ENCODE measurements at places on chromosomes 4 and X.

GRCh38 chr4:22414833-22415232 is 101.0 kb downstream of the ADGRA3 start:
- no peak for DNase-seq

DNA sequence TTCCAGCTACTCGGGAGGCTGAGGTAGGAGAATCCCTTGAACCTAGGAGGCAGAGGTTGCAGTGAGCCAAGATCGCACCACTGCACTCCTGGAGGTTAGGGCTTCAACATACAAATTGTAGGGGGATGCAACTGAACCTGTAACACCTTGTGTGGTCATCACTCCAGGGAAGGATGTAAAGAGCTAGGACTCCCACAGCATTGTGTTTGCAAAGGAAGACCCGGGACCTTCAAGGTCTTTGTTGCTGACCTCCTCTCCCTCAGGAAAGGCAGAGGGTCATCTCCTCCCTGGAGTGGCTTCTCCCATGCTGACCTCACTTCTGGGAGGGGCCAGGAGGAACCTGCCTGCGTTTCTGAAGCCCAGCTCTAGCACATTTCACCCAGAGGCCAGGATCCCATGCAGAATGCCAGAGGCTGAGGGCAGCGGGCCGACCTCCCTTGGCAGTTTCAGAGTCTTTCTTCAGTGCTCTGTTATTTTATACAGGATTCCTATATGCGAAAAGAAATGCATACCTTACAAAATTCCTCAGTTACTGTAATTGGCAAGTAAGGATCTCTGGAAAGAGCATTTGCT is 80.2 kb downstream of the HTRA3 start:
- peak; percentile 11 for DNase-seq

DNA sequence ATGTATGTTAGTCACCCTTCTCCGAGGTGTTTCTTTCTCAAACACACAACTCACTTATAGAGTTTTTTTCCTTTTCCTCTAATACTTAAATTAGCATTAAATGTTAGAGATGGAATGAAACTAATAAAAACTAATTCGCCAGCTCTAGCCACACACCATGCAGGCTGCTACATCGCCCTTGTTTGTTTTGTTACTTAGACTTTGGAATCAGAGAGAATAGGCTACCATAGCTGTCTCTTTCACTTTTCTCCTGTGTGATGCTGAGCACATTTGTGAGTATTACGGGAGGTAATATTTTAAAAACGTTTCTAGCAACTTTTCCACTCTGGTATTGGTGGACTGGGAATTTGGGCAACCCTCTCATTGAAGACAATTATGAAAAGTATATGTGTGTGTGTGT is 43.5 kb downstream of the ESX1 start:
- DNase-seq: no peak

DNA sequence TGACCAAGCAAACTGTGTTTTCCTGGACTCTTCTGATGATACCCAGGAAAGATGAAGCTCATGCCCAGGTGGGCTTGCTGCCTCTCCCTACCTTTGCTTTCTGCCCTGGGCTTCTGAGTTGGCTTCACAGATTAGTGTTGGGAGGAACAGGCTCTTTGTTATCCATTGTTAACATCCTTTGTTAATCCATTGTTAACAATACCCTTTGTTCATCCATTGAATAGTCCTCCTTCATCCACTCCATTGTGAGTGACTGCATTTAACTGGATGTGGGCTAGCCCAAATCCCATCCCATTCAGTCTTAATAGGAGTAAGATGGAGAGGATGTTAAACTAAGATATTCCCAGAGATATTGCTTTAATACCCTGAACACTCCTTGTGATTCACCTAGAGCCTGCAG is 199.0 kb upstream of the LNX1 start:
- DNase-seq: no peak

DNA sequence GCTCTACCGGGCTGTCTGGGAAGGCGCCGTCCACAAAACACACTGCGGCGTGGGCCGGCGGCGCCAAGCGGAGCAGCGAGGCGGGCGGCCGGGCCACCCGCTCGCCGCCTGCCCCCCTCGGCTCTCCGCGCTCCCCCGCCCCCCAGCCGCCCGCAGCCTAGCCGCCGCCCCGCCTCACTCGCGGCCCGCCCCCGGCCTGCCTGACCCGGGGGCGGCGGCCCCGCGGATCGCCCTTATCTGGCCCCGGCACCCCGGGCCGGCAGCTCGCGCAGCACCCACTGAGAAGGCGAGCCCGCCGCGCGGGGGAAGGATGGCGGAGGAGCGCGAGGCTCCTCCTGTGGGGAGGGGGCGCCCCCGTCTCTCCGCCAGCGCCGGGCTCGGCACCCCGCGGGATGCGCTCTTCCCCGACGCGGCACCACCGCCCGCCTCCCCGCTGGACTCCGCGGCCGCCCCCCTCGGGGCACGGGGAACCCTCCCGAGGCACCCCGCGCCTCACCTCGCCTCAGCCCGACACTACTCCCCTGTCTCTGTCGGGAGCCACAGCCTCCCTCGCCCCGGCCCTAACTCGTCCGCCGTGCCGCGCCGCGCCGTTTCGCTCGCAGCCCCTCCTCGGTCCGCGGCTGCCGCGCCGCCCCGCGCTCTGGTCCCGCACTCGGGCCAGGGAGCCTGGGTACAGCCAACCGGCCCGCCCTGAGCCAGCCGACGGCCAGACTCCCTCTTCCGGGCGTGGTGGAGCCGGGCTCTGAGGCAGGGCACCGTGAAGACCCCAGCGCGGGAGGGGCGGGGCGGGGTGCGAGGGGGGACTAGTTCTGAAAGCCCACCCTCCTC is 566 bp downstream of the ATP11C start:
- DNase-seq: peak; percentile 75

DNA sequence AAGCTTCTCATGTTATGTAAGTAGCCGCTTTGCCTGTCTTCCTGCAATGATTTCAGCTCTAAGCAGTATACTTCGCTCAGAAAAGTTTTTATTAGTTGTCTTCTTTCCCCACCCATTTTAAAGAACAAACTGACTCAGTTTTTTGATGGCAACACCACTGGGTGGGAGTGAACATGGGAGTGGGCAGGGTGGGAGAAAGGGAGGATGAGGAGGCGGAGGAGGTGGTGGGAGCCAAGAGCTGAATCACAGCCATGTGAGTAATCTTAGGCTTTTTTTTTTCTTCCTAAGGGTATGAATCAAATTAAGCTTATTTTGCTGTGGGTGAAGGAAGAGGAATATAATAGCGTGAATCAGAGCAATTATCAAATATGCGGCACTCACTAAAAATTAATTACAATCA is 574.3 kb upstream of the DIPK2B start:
- peak; percentile 69 for DNase-seq

- DNase-seq: peak; percentile 47
These were observed 14.7 kb downstream of the NDP start for GRCh38 chrX:43958529-43958928.

- peak; percentile 91 for DNase-seq
These were observed 134.8 kb downstream of the ARHGAP10 start for GRCh38 chr4:147866532-147867271.

GRCh38 chr4:2461246-2461960 is 7.5 kb upstream of the RNF4 start:
- DNase-seq: no peak

- DNase-seq: no peak
These were observed 3.6 kb downstream of the CWH43 start for GRCh38 chr4:48989461-48990203.

DNA sequence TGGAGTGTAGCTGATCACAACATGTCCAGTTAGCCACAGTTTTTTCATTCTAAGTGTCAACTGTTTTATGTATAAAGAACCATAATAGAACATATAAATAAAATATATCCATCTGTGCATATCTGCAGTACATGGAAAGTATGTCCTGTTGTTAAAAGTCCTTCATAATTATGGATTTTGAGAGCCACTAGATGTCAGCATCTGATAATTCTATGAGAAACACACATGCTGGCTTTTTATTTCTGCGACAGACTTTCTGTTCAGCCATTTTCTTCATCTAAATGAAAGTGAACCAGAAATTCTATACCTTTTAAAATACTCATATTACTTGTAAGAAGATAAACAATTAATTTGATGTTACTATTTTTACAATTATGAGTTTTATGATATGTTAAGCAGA is 251.5 kb downstream of the GPM6A start:
- no peak for DNase-seq

DNA sequence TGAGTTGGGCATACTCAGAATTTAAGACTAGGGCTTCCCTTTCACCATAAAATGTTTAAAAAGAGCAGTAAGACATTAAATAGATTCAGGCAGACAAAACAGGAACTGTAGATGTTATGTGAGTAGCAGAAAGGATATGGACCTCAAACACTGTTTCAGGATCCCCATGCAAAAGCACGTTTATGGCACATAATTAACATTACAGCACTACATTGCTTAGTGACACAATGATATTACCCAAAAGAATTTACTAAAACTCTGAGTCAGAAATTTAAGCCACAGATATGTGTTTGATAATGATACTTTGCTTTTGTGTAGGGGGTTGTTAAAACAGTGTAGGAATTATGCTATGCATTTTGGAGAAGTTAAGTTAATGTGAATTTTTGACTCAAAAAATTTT is 266.3 kb downstream of the PDGFC start:
- no peak for DNase-seq

DNA sequence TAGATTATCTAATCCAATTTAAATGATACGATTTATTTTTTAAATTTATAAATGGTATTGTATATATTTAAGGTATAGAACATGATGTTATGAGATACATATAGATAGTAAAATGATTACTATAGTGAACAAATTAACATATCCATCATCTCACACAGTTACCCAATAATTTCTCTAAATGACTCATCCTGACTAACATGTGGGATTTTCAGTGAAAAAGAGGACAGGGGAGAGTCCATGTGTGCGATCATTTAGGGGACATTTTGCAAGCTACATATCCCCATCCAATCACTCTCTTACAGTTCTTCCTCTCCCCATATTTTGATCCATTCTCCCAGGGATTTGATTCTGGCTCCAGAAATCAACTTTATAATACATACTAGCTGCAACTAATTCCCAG is 88.2 kb downstream of the ABCB7 start:
- no peak for DNase-seq

DNA sequence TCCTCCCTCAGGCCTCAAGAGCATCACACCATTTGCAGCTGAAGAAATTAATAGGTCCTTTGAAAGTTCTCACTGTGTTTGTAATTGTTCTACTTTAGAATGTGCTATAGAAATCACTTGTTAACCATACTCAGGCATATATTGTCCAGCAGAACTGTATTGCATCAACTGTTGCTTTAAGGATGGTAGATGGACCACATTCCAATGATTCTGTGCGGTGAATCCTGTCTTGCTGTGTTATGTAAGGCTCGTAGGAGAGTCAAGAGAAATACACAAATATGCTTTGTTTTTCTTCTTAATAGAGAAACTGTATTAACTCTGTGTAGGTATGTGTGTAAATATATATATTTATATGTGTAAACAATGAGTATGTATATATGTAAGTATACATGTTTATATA is 6.3 kb upstream of the ADGRA3 start:
- DNase-seq: no peak

- no peak for DNase-seq
These were observed 253.3 kb upstream of the EPHA5 start for GRCh38 chr4:65923616-65924015.

DNA sequence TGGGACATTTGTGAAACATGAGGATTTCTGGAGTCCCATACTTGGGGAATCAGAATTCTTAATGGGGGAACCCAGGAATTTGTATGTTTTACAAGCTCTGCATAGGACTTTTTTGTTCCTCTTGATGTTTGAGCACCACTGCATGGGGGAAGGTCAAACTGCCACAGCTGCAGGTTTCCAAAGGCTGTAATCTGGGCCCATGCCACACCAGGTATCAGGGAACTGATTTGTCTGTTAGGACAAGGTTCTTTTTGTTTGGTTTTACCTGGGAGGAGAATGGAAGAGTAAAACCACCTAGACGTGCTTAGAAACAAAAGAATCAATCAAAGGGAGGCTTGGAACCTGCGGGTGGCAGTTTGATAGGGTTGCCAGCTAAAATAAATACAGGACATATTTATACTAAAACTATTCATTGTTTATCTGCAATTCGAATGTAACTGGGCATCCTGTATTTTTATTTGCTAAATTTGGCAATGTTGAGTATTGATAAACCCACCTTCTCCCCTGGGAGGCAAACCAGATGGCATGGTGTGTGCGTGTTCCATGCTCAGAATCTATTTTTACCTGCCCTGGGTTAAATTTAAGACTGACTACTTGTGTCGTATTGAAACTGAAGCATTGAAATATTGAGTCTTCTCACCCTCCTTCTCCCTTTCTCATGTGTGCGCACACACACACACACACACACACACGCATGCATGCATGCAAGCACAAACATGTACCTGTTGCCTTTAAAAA is 63.7 kb downstream of the TMEM164 start:
- DNase-seq: no peak

DNA sequence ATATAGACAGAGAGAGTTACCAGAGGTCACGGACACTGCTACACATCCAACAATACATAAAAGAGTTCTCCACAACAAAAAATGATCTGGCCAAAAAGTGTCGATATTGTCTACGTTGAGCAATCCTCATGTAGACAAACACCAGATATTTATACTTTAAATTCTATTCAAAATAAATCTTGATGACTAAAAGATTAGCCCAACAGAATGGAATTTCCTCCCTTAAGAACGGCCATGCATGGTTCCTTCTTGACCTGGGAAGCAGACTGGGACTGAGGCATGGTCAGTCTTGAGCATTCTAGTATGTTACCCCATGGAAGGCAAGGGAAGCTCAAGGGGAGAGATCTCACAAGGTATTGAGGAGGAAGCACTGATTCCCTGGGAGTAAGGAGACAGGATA is 43.5 kb downstream of the LHFPL1 start:
- peak; percentile 26 for DNase-seq

DNA sequence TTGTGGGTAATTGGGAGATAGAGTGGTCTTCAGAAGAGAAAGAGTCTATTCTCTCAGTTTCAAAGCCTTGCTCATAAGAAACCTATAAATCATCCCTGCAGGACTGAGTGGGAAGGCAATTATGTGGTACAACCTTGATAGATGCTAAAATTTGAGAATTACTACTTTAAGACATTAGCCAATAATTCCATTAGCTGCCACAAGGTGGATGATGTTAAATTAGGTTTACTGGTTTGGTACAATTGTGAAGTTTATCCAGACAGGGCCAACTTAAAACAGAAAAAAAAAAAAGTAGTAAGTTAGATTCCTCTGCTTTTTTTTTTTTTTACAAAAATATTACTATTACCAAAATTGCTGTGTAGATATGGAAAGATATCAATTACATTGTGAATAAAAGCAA is 73.2 kb upstream of the AMOT start:
- no peak for DNase-seq

- no peak for DNase-seq
These were observed 161.0 kb upstream of the GATB start for GRCh38 chr4:151921811-151922210.

- DNase-seq: no peak
These were observed 731.9 kb upstream of the PCDH10 start for GRCh38 chr4:132417220-132417619.

DNA sequence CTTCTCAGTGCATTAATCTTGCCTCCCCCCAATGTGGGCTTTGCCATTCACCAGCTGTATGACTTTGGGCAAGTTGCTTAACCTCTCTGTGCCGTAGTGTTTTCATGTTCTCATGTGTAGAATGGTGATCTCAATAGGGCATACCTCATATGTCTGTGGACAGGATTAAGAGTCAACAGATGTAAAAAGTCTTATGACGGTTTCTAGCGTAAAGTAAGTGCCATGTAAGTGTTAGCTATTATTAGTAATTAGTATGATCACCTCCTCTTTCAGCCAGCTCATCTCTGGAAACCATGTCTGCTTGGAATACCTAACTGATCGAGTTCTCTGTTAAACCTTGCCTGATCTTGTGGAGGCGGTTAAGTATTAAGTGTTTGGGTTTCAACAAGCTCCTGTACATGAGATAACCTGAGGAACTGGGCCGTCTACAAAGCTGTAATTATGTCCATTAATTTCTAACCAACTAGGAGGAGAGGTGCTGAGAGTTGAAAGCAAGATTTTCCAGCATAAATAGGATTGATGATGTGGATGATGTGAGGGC is 66.3 kb downstream of the TSC22D3 start:
- DNase-seq: no peak

All from SJSA1 (cell line).